H9 (cell line): ENCODE measurements at places on chromosomes 16 and 17.
A peak's percentile ranks its signal among the peaks of the same experiment; 100 is the strongest.

DNA sequence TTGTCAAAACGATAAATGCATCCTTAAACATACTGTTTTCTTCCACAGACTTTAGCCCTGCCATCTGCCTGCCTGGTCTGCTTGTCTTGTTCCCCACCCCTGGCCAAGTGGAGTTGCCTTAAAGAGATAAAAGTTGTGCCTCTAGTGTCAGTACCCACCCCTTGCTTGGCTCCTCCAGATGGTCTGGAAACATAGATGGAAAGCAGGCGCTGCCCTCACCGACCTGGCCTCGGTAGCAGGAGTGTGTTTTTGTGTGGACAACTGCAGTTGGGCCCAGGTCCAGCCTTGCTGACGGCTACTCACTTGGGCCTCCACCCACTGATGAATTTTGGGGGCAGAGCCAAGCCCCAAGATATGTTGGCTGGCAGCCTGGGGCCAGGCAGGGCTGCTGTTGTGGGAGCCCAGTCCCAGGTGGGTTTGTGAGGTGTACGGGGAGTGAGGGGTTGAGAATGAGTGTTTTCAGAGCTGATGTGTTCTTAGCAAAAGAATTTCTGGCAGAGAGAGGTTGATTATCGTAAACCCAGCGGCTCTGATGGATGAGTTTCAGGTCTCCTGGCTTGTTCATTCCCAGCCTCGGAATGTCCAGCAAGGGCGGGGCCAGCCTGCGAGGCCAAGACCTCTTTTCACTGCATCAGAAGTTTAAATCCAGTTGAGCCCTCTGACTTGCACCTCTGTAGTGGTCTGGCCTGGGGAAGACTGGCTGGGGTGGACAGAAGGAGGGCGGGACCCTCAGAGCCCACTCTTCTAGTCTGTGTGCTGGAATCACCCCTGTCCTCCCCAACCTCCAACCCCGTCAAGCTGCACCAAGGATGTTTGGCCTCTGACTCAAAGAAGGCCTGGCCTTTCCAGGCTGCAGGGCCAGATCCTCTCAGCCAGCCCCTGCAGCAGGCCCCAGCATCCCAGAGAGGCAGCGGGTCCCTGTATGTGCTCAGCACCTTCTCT lies 179.7 kb downstream of the RAB11FIP4 start:
- DNase-seq: no peak

DNA sequence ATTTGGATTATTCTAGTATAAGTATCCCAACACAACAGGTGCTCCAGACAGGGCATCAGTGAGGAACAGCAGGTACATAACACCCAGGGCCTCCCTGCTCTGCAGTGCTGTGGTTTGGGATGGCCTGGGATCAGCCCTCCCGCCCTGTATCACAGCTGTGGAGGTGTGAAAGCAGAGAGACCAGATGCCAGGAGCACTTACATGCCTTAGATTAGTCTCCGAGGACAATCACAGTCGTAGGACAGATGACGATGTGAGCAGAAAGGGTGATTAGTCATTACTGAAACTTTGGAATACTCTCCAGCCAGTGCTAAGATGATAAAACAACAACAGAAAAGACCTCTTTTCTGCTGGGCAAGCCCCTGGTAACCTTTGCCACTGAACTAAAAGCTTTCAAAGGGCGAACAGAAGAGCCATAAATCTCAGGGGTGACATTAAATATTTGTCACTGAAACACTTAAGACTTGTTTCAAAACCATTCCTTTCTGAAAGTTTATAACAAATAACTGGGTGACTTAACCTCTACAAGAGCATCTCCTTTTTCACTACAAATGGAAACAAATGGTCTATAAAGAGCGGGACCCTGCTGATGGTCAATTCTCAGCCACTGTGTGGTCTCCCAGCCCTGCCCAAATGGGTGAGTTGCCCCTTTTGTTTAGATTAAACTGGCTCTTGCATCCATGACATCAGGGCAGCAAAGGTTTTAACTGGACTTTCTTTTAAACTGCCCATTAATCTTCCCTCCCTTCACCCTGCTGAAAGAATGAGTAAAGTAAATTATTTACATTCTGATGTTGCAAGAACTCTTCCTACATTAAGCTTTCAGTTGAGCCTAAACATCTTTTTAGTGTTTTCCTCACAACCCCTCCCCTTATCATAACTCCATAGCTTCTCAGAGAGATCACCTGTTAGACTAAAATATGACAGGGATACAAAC lies 183.1 kb upstream of the COX10 start:
- no peak for DNase-seq

- peak; percentile 32 for DNase-seq
Measured at GRCh38 chr16:4846503-4846900, 586 bp downstream of the GLYR1 start.

- DNase-seq: peak; percentile 69
Measured at GRCh38 chr17:57911834-57912673, 43.2 kb downstream of the CUEDC1 start.

GRCh38 chr17:68700421-68700820 lies 99.3 kb upstream of the FAM20A start:
- DNase-seq: no peak

- DNase-seq: no peak
Measured at GRCh38 chr16:69145658-69146057, 13.2 kb downstream of the UTP4 start.

DNA sequence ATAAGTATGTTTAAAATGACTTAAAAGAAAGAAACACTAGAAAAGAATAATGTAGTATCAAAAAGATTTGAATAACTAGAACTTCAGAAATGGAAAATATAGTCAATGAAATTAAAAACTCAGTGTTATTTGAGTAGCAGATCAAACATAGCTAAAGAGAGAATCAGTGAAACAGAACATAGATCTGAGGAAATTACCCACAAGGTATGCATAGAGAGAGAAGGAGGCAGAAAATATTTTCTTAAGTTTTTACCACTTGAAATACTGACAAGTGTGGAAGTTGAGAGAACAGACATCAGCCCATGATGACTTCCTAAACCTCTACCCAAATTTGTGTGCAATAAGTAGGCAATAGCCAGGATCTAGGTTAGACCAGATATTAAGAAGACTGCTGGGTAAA lies 52.4 kb downstream of the ARHGAP17 start:
- DNase-seq: no peak

DNA sequence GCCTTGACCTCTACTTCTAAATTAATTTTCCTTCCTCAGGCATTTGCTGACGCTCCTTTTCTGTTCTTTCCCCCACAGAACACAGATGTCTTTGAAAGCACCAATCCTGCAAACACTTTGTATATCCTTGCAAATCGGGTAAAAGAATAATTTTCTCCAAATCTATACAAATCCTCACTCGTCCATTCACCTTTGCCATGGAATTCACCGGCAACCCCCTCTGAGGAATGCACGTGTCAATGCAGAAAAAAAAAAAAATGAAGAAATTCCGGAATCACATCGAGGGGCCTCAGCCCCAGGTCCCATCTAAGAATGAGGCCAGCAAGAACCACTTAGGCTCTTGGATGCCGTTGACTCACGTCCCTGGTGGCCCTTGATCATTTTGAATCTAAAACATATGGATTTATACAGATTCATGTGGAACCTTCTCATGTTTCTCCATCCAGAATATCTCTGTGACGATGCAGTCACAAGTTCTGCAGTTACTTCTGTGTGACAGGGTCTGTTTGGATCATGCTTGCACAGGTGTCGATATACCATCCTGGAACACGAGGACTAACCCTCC lies 136.9 kb downstream of the RBFOX3 start:
- no peak for DNase-seq

GRCh38 chr17:35002876-35003551 lies 22.7 kb downstream of the LIG3 start:
- no peak for DNase-seq

- DNase-seq: no peak
Measured at GRCh38 chr17:74190154-74190553, 13.3 kb upstream of the RPL38 start.

- DNase-seq: peak; percentile 78
Measured at GRCh38 chr16:68367030-68367429, 56.2 kb downstream of the PRMT7 start.

- no peak for DNase-seq
Measured at GRCh38 chr16:4159726-4160125, 43.5 kb upstream of the ADCY9 start.

DNA sequence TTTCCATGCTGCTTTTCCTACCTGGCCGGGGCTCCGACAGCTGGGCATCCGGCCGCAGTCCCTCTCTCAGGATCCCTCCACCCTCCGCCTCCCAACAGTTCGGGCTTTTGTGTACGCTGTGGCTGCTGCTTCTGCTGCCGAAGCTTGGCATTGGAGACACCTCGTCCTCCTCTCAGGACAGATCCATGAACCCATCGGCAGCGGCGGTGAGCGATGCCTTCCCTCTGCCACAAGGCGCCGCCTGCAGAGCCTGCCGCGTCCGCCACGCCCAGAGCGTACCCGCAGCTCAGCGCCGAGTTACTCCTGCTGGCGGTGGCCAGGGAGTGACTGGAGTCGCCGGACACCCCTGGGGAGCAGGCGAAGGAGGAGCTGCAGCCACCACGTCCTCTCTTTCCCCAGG lies 2032.8 kb downstream of the TP53TG3F start:
- no peak for DNase-seq

GRCh38 chr17:77886387-77886728 lies 72.1 kb upstream of the TNRC6C start:
- no peak for DNase-seq

DNA sequence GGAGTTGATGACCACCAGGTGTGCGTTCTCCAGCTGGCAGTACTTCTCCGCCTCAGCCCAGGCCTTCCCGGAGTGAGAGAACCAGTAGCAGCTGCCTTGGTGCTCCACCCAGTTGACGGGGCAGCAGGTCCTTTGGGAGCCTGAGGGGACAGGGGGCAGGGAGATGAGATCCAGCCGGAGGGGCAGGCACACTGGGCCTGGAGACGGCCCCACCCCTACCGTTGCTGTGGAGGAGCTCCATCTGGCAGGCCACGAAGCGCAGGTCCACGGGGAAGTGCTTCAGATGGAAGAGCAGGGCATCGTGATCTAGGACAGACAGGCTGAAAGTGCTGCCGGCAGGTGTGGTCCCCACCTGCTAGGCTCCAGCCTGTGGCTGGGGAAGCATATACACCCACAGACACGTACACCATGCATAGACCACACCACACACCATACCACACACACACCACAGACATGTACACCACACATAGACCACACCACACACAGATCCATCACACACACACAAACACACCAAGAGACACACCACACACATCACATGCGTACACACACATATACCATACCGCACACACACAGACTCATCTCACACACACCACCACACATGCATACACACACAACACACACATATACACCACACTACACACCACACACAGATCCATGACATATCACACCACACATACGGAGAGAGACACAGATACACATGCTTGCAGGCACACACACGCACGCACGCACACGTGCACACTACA lies 7.4 kb downstream of the ASGR2 start:
- DNase-seq: no peak

DNA sequence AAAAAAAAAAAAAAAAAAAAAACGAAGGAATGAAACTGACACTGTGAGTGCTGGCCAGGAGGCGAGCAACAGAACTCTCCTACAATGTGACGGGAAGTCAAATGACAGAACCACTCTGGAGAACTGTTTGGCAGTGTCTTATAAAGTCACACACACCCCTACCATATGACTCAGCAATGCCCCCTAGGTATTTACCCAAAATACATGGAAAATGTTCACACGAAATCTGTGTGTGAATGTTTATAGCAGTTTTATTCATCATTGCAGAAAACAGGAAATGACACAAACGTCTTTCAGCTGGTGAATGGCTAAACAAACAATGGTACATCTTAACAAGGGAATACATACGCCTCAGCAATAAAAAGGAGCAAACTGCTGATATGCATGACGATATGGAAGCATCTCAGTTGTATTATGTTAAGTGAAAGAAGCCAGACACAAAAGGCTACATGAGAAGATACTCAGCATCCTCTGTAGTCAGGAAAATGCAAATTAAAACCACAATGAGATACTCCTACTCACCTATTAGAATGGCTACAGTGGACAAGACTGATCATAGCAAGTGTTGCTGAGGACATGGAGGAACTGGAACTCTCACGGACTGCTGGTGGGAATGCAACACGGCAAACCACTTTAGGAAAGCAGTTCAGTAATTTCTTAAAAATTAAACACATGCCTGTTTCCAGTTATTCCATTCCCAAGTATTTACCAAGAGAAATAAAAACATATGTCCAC lies 74.7 kb downstream of the TBC1D16 start:
- DNase-seq: no peak

- peak; percentile 52 for DNase-seq
Measured at GRCh38 chr16:21001262-21001661, 100.7 kb downstream of the LYRM1 start.

- DNase-seq: no peak
Measured at GRCh38 chr16:735982-736453, 4.8 kb downstream of the CIAO3 start.
